ENCODE measurements at places on chromosomes 16 and 17.
A peak's percentile ranks its signal among the peaks of the same experiment; 100 is the strongest.

DNA sequence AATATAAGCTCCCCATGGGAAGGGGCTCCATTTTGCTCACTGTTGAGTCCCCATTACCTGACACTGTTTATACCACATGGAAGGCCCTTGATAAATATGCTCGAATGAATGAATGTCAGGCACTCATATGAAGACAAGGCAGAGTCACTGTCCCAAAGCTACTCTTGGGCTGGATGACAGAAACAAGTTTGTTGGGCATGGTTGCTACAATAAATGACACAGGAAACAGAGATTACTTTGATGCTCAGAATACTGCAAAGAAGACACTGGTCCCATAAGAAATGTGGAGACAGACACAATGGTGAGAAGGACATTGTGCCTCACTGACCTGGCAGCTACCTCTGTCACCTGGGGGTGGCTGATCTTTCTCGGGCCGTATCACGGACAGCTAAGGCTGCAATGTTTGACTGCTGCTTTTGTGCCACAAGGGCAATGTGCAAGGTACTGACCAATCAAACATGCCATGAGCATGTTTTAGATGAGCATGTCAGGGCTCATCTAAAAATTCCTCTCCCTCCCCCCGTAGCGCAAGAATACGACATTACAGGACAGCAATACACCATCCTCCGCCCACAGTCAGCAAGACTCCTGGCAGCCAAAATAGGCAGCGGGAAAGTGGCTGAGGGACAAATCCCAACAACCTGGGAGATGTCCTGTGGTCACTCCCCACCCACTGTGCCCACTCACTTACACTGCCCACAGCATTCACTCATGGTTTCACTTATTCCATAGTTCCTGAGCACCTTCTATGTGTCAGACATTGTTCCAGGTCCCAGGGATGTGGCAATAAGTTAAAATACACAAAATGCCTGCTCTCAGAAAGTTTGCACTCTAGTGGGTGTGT, 5.0 kb downstream of the PIK3R6 start:
- DNase-seq = no peak

DNA sequence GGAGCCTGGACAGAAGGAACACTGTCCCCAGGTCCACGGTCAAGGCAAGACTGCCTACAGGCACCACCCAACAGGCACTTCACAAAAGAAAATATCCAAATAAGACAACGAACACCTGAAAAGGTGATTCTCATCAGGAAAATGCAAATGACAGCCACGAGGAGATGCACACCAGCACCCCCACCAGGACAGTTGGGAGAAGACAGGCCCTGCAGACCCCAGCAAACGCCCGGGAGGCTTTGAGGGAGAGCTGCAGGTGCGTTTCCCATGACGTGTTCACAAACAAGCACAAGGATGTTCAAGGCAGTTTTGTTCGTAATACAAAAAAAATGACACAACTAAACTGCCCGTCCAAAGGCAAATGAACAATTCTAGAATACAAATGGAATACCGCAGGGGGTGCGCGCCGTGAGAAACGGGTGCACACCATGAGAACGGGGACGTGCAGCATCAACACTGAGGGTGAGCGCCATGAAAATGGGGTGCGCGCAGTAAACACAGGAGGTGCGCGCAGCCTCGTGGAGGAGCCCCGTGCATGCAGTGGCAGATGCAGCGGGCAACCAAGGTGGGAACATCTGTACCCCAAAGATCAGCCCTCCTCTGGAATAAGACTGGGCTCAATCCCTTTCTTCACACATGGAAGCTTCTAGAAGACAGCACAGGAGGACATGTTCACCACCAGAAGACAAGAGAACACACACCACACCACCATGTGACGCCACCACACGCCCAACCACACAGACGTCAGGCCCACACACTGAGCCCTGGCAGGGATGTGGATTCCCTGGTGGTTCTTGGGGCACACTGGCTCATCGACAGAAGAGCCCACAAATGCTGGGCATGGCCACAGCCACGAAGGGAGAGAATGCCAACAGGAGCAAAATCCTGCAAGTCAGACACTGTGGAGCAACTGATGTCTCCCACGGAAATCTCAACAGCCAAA, 91.2 kb downstream of the ZNF778 start:
- DNase-seq = no peak

GRCh38 chr16:54412037-54412436, 125.5 kb upstream of the IRX3 start:
- no peak for DNase-seq

DNA sequence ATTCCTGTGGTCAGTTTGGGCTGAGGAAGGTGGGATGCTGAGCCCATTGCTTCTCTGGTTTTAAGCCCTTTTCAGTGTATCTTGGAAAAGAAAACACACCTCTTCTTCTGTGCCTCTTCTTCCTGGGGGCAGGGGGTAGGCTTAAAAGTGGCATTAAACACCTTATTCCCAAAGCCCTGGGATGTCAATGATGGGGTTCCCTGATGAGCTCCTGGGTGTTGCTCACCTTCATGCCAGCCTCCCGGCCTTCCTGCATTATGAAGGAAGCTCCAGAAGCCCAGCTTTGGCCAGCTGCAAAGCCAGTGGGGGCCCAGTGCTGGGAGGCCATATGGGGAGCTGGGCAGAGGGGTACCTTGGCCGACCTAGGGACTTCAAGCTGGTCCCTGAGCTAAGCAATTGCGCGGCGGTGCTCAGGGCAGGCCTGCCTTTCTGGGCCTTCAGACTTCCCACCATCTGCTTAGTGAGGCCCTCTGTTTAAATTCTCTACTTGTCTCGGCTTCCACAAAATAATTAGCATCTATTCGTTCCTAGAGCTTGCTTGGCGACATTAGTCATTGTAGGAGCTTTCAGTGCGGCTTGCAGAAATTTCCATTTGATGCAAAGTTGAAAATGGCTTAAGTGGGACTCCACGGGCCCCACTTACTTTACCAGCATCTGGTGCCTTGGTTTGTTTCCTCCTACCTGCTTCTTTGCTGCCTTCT, 121.7 kb upstream of the NLRP1 start:
- DNase-seq = no peak

DNA sequence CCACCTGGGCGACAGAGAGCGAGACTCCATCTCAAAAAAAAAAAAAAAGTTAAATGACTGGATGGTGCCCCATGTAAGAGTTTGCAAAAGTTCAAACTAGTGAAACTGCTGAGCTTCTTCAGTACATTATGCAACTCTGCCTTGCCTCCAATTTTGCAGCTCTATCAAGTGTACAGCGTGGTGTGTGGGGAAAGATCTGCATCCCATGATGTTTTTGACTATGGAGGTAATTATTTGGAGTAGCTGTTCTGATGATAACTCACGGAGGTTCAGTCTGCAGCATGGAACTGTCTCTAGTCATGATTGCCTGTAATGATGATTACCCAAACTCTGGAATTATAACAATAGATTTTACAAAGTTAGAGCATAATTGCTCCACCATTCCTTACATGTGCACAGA, 149.6 kb downstream of the PITPNC1 start:
- no peak for DNase-seq

DNA sequence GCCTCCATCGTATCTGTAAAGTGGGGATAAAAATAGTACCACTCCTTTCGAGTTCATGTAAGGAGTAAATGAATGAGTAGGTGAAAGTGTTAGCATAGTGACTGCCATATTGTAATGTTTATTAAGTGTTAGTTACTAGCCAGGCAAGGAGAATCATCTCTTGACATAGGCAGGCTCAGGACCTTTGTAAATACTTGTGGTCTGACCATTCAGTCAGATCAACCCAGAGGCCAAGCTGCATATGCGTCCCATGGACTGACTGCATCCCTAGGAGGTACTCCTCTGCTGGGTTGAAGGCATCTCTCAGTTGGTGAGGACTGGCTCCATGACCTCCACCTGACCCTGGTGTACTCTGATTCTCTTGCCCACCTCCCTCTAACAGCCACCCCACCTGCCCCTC, 40.5 kb upstream of the CDRT4 start:
- DNase-seq = no peak

GRCh38 chr16:58515125-58515870, at the start of gene SETD6:
Gene SETD6 (plus strand): TSS chr16:58515517. CDS start chr16:58515538, 21 bp downstream.
- DNase-seq = peak; percentile 86

DNA sequence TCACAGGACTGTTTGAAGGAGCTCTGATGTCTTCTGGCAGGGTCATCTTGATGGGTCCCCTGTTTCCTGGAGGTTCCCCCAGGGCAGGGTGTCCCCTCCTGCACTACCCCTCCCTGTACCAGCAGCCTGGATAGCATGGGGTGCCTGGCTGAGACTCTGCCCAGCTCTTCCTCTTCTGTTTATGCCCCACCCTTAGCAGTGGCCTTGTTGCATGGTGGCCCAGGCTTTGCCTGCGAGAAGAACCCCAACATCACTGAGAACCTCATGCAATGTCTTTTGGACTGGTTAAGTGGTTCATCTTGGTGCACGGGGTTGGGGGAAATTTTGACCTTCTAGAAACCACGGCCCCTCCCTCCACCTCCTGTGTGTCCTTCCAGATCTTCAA, 121.8 kb downstream of the IRX3 start:
- DNase-seq = no peak

DNA sequence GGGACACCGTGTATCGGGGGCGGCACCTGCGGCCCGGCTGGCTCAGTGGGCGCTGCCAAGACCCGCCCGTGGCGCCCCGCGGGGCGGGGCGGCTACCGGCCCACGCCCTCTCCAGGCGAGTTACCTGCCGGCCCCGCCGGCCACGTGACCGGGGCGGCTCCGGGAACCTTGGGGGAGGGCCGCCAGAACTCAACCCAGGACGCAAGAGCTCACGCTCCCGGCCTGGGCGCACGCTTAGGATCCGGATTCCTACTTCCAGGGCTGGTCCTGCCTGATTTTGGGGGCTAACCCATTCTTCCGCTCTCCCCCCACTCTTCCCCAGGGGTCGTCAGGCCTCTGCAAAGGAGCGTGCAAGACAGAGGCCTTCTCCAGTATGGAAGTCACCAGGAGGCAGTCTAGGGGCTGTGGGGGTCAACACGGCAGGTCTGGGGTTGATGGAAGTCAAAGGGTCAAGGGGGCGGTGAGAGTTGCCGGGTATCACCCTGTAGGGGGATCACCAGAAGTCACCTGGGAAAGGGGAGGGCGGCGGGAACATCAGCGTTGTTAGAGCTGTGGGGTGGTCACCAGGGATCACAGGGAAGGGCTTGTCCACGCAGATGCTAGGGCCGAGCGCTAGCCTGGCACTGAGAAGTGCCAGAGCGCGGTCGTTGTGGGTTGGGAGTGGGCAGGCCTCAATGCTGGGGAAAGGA, 354 bp upstream of the ESRP2 start:
- peak; percentile 56 for DNase-seq

DNA sequence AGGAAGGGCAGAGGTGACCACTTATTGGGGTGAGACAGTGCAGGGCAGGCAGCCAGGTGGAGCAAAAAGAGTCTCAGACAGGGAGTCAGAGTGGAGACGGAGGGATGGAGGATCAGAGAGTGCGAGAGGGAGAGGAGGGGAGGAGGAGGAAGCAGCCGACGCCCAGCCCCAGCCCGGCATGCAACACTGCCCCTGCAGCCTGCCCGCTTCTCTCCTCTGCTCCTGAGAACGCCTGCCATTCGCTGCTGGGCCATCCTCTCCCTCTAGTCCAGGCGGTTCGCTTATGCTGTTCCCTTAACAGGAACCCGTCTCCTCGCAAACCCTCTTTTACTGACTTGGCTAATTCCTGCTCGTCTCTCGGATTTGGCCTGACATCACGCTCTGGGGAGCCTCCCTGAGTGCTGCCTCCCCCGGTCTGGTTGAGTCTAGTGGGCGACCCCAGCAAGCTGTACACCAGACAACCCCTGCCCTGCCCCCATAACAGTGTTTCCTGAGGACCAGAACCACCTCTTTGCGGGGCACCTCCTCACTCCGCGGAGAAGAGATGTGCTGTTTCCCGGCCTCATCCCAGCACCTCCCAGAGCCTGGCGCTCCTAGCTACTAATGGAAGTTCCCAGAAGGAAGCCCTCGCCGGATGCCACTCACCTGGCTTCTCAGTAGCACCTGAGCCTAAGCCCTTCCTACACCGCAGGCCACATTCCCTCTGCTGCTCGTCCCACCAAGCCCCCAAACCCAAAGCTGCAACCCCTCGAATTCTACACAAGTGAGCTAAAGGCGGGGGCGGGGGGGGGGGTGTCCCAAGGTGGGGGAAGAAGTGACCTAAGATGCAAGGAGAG, 61.2 kb upstream of the CCL1 start:
- no peak for DNase-seq

- peak; percentile 85 for DNase-seq
Observed at GRCh38 chr16:31868691-31869167, 4.9 kb upstream of the ZNF267 start.

DNA sequence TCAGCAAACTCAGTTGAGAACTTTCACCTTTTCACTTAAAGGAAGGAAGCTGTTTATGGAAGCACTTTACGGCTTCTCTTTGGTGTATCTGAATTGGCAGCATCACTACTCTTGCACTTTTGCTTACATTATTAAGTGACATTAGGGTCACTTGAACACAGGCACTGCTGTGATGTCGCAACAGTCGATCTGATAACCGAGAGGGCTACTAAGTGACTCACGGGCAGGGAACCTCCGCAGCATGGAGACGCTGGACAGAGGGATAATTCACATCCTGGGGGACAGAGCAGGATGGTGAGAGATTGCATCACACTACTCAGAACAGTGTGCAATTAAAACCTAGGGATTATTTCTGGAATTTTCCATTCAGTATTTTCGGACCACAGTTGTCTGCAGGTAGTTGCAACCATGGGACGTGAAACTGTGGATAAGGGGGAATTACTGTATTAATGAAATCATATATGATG, 56.5 kb downstream of the DNAH2 start:
- no peak for DNase-seq

DNA sequence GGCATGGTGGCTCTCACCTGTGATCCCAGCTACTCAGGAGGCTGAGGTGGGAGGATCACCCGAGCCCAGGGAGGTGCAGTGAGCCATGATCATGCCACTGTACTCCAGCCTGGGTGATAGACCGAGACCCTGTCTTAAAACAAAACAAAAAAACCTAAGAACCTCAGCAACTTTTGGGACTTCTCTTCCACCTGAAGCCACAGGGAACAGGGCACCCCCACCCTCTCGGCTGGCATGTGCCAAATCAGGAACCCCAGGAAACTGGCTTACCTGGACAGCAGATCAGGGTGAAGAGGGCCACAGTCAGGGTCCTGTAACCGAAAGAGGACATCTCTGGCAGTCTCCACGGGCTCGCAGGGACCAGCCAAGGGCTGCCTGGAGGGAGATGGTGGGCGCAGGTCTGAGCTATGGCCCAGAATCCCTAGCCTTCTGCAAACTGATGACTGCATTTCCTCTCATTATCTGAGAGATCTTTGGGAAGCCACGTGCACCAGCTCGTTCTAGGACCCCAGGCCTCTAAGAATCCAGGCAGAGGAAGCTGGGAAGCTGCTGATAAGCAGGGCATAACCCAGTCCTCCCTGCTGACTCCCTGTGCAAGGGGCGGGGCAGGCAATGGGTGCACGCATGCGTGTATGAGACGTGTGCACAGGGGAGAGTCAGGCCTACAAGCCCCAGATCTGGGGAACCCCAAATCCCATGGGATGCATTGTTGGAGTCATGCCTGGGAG, 8.4 kb downstream of the PRR29 start:
- no peak for DNase-seq

DNA sequence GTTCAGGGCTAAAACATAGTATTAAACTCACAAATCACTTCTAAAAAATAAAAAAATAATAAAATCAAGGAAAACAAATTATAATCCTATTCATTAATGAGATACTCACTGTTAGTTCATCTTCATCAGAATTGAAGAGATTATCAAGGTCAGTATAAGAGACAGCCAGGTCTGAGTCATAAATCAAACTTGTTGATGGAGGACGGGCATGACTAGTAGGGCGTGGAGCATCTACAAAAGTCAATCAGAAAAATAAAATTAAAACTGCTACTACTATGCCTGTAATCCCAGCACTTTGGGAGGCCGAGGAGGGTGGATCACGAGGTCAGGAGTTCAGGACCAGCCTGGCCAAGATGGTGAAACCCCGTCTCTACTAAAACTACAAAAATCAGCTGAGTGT, 59.1 kb upstream of the INTS2 start:
- DNase-seq = no peak
